ENCODE measurements at places on chromosomes 4 and X.

DNA sequence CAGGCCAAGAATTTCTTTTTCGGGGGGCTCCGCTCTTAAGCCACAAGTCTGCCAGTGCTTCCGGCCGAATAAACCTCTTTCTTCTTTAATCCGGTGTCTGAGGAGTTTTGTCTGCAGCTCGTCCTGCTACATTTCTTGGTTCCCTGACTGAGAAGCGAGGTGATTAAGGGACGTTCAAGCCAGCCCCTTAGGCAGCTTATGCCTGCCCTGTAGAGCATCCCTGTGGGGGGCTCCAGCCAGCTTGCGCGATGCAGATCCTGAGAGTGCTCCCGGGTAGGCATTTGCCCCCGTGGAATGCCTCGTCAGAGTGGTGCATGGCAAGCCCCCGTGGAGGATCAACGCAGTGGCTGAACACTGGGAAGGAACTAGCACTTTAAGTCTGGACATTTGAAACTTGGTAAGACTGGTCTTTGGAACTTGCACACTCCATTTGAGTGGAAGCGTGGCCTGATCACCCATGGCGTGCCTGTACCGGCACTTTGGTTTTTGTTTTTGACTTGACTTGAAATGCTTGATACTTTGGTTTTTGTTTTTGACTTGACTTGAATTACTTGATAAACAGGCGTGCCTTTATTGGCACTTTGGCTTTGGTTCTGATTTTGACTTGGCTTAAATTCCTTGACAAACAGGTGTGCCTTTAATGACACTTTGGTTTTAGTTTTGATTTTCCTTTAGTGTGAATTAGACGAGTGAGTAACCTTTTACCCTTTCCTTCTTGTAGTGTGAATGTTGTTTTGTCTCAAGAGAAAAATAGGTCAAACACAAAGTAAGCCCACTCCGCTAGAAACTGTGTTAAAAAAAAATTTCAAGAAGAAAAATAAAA, 6.1 kb downstream of the ACOX3 start:
- no peak for DNase-seq

- no peak for DNase-seq
Measured at GRCh38 chr4:36844448-36844847, 400.1 kb upstream of the NWD2 start.

DNA sequence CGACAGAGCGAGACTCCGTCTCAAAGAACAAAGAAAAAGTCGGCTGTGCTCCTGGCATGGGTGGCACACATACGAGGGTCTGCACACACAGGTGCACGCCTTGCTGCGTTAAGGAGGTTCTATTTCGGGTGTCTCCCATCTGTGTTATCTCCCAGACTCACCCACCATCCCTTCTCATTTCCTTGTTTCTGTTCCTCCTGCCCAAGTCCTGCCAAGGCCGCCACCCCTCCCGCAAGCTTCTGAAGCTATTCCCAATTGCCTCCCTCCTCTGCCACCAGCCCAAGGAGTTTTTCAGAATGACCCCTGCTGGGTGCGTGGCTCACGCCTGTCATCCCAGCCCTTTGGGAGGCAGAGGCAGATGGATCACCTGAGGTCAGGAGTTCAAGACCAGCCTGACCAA, 6.0 kb upstream of the IL3RA start:
- no peak for DNase-seq

GRCh38 chrX:128458888-128459287, 406.7 kb upstream of the ACTRT1 start:
- DNase-seq, result no peak

GRCh38 chrX:103704863-103705262, 5.8 kb upstream of the TMEM31 start:
- no peak for DNase-seq

- DNase-seq, result peak; percentile 40
Measured at GRCh38 chr4:138035781-138036258, 206.3 kb downstream of the SLC7A11 start.

DNA sequence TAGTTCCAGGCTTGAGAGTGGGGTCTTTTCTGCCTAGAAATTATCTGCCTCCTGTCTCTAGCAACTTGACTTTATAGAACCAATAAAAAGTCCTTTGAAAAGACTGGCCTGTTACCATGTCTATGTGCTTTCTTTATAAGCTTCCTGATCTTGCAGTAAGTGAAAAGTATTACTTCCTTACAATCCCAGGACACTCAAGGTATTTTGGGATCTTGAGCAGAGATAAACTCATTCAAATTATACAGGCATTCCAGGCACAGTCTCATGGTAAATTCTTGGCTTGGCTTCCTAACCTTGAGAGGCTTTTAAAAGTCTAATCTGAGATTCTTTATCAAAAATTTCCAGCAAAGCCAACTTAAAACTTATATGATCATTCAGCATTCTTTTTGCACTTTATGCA, 833.0 kb upstream of the POU3F4 start:
- no peak for DNase-seq

GRCh38 chr4:69760455-69760854, at the start of gene SULT1B1:
Gene SULT1B1 (minus strand): TSS chr4:69760620. CDS start chr4:69755217, 5,403 bp downstream.
- DNase-seq, result peak; percentile 18

GRCh38 chr4:82975792-82976191, 34.8 kb downstream of the LIN54 start:
- no peak for DNase-seq

- no peak for DNase-seq
Measured at GRCh38 chr4:167688660-167689142, 403.6 kb upstream of the ANXA10 start.

DNA sequence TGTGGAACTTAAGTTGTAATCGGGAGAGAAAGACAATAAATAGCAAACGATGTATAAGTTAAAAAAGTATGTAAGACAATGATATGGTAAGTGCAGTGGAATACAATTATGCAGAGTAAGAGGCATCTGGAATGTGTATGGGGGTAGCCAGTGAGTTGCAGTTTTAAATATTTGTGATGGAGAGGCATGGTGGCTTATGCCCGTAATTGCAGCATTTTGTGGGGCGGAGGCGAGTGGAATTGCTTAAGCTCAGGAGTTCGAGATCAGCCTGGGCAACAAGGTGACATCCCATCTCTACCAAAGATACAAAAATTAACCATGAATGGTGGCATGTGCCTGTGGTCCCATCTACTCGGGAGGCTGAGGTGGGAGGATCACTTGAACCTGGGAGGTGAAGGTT, 52.5 kb upstream of the WDFY3 start:
- no peak for DNase-seq

DNA sequence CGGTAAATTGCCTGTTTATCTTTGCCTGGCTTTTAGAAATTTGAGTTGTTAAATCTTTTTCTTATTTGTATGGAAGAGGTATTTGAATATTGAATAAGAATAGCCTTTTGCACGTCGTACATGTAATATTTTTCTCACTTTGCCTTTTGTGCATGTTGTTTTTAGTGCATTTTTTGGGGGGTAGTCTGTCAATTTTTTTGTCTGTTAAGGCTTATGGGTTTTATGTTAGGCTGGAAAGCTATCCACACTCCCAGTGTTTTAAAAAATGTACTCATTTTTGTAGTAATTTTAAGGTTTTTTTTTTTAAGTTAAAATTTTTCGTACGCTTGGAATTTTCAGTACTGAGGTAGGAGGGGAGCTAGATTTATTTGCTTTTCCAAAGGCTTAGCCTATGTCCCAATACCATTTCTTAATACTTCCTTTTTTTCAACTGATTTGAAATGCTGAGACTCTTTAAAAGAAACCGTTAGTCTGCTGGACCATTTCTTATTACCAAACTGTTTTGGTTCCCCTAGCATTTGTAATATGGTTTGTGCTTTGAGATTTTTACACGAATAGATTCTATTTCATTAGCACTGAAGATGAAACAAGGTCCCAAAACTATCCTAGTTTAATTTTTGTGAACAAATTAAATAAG, 1.3 kb downstream of the HERC5 start:
- no peak for DNase-seq

GRCh38 chrX:78333521-78333920, 6.1 kb upstream of the CYSLTR1 start:
- DNase-seq, result no peak

- DNase-seq, result no peak
Measured at GRCh38 chrX:132467026-132467425, 21.8 kb downstream of the MBNL3 start.

- DNase-seq, result no peak
Measured at GRCh38 chrX:70554523-70554922, 109.9 kb downstream of the DLG3 start.

DNA sequence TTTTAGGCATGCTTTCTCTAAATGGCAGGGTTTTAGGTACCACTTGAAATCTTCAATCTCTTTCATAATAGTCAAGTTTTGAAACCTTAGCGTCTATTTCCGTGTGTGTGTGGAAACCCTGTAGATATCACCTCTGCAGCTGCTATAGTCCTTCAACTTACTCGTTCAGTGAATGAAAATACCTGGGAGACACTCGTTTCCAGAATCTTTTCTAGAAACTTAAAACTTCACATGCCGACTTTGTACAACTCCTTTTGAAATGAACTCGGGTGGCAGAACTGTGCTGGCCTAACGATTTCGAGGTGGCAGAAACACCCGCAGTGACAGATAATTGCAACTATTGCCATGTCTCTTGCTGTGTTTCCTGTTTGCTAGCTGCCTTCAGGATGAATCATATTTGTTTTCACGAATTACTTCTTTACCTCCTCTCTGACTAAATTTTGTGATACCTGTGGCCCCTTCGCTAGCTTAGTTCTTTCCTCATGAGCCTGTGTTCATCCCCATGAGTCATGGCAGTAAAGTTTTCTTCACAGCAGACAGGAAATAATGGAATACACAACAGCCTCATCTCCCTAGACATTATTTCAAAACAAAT, 104.7 kb upstream of the SMIM10 start:
- peak; percentile 95 for DNase-seq

GRCh38 chr4:73593631-73594241, 26.5 kb downstream of the RASSF6 start:
- no peak for DNase-seq
